H1 (cell line): ENCODE measurements at places on chromosomes 4 and X. TPM values are rescaled to one million over a fixed set of nuclear protein-coding genes. Genes with fewer than 3 reads are reported as not detected.

Gene UGT2B10
- polyA plus RNA-seq: not detected in 2 replicates

Gene FRMD7
- polyA plus RNA-seq: not detected in 2 replicates

Gene NWD2
- polyA plus RNA-seq: under 0.01 and 0.02 TPM in 2 replicates

Gene SPATA4
- not detected in 2 replicates for polyA plus RNA-seq

Gene STPG2
- polyA plus RNA-seq: 0.03 TPM in 1 of 2 replicates, not detected in the other

Gene HAND2
- 0.05 TPM in 1 of 2 replicates, not detected in the other for polyA plus RNA-seq

Gene ADAM29
- polyA plus RNA-seq: 0.03 TPM in 1 of 2 replicates, not detected in the other

Gene PCYT1B
- 14.9 and 17.9 TPM in 2 replicates for polyA plus RNA-seq

Gene RAB41
- polyA plus RNA-seq: not detected in 2 replicates

Gene CD40LG
- polyA plus RNA-seq: not detected in 2 replicates

Gene RHOXF2B
- not detected in 2 replicates for polyA plus RNA-seq

Gene RENBP
- 21.8 and 26.5 TPM in 2 replicates for polyA plus RNA-seq

Gene MTNR1A
- polyA plus RNA-seq: 1.0 and 1.7 TPM in 2 replicates

Gene IQCM
- not detected in 2 replicates for polyA plus RNA-seq

Gene IL13RA1
- polyA plus RNA-seq: 1.7 and 3.3 TPM in 2 replicates

Gene CTAG1A
- polyA plus RNA-seq: not detected in 2 replicates

Gene ARSJ
- polyA plus RNA-seq: 1.3 and 1.4 TPM in 2 replicates
